ENCODE measurements at places on chromosomes 6 and 20.

DNA sequence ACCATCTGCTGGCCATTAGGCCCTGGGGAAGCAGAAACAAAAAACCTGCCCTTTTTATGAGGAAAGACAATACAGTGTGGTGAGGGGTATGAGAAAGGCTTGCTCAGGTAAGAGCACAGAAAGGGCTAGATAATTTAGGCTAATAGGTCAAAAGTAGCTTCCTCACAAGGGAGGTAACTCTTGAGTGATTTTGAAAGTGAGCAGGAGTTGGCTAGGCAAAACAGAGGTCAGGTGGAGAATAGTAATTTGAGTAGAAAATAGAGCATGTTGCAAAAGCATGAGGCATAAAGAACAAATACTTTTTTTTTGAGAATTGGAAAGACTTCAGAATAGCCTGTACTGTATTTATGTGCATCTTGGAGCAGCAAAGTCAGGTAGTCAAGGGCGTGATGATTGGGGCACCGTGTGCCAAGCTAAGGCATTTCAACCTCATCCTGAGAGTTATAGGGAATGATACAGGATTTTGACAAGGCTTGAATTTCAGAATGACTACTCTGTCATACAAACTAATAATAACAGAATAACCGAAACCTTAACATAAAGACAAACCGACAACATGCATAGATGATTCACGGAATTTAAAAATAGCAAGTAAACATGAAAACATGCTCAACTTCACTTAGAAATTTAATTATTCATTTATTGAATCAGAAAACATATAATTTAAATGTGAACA, 123.0 kb upstream of the ENPP5 start:
- no peak for DNase-seq

DNA sequence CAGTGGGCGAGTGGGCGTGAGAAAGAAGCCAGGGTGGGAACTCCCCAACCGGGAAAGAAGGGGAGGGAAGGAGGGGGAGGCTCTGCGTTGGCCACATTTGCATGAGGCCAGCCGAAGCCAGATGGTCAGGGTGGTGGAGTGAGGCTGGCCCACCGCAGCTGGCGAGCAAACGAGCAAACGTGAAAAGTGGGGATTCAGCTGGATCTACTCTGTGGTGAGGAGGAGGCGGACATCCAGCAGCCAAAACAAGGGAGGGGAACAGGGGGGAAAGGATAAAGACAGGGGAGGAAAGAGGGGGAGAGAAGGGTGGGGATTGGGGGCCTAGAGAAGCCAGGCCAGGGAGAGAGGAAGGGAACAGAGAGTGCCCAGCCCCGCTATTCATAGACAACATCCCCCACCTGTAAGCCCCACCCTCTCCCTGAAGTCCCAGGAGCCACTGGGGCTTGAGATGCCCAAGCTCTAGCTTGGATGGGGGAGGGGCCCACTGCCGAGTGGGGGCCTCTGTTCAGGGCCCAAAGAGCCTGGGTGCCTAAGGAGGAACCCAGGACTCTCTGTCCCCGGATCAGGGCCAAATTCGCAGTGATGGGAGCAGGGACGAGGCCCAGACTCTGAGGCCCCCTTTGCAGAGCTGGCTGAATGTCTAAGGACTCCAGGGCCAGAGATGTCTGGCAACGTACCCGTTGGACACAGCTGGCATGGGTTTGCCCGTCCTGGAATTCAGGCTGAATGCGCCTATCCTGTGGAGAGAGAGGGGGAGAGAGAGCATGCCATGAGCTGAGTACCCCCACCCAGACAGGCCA, 45.1 kb downstream of the CPNE5 start:
- no peak for DNase-seq

- no peak for DNase-seq
Measured at GRCh38 chr6:131694832-131695426, 6.3 kb downstream of the OR2A4 start.

- no peak for DNase-seq
Measured at GRCh38 chr6:143529095-143529494, 17.6 kb upstream of the FUCA2 start.

Data from effector CD4-positive, alpha-beta T cell (primary cell).